Activated CD8-positive, alpha-beta memory T cell treated with anti-CD3 and anti-CD28 coated beads for 4 hours (primary cell): ENCODE measurements at places on chromosomes 3 and 15.

- DNase-seq = no peak
Observed at GRCh38 chr3:126752303-126753190, 48.5 kb downstream of the CHCHD6 start.

DNA sequence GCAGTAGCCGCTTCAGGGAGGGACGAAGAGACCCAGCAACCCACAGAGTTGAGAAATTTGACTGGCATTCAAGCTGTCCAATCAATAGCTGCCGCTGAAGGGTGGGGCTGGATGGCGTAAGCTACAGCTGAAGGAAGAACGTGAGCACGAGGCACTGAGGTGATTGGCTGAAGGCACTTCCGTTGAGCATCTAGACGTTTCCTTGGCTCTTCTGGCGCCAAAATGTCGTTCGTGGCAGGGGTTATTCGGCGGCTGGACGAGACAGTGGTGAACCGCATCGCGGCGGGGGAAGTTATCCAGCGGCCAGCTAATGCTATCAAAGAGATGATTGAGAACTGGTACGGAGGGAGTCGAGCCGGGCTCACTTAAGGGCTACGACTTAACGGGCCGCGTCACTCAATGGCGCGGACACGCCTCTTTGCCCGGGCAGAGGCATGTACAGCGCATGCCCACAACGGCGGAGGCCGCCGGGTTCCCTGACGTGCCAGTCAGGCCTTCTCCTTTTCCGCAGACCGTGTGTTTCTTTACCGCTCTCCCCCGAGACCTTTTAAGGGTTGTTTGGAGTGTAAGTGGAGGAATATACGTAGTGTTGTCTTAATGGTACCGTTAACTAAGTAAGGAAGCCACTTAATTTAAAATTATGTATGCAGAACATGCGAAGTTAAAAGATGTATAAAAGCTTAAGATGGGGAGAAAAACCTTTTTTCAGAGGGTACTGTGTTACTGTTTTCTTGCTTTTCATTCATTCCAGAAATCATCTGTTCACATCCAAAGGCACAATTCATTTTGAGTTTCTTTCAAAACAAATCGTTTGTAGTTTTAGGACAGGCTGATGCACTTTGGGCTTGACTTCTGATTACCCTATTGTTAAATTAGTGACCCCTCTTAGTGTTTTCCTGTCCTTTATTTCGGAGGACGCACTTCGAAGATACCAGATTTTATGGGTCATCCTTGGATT lies at the start of gene MLH1:
Gene MLH1, plus strand, starts transcription at position 193 of the 958 bp plus-strand sequence. Its CDS starts 30 bp downstream, at position 223.
- peak; percentile 98 for DNase-seq

- no peak for DNase-seq
Observed at GRCh38 chr3:14517601-14518431, 22.3 kb downstream of the GRIP2 start.

GRCh38 chr3:138450704-138451424 lies 16.4 kb downstream of the ESYT3 start:
- DNase-seq = no peak

DNA sequence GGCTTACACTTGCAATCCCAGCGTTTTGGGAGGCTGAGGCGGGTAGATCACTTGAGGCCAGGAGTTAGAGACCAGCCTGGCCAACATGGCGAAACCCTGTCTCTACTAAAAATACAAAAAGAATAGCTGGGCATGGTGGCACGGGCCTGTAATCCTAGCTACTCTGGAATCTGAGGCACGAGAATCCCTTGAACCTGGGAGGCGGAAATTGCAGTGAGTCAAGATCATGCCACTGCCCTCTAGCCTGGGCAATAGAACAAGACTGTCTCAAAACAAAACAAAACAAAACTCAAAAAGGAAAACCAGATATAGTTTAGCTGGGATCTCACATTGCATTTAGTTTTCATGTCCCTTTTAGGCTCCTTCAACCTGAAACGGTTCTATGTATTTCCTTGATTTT lies 2.9 kb upstream of the USP50 start:
- DNase-seq = no peak
